HCT116 (cell line): ENCODE measurements at places on chromosomes 1 and 21.

DNA sequence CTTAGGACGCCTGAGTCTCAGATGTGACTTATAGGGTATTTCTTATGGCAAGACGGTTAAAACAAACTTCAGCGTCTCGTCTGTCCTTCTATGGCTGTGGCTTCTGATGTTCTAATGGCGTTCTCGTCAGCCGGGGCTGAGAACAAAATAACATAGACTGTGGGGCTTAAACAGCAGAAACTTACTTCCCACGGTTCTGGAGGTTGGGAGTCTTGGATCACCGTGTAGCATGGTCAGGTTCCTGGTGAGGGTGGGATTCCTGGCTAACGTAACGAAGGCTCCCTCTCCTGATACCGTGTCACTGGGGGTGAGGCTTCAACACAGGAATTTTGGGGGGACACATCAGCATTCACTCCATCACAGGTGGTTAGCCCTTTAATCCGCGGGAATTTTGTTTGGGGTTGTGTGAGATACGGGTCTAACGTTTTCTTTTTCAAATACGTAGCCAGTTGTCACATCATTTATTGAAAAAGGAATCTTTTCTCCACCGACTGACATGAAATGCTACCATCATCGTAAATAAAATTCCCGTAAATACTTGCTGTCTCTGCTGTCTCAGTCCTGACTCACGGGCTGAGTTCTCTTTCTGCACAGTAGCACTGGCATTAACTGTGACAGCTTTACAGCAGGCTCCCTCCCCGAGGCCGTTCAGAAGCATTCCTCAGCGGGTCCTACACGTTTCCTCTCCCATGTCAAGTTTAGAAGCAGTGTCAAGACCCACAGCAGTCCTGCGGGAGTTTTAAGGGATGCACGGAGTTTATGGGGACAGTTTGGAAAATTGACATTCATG lies 8.1 kb upstream of the POFUT2 start:
- H3K4me3 ChIP-seq, result no peak overlapping the region
- H3K27ac ChIP-seq, result no peak overlapping the region
- DNase-seq, result no peak
- H3K36me3 ChIP-seq, result no peaks in the 10 kb centered on the region
- H3K4me1 ChIP-seq, result peaks cover 17% of the 10 kb centered on the region

GRCh38 chr1:215900684-215901083 lies 333.6 kb downstream of the KCTD3 start:
- no peak for DNase-seq
- no peaks in the 10 kb centered on the region for H3K4me1 ChIP-seq
- H3K4me3 ChIP-seq, result no peak overlapping the region
- no peak overlapping the region for H3K27ac ChIP-seq

GRCh38 chr1:42957880-42958487 lies 684 bp downstream of the SLC2A1 start:
- H3K27ac ChIP-seq, result peak overlapping the region; percentile 86
- no peak for DNase-seq
- no peaks in the 10 kb centered on the region for H3K27me3 ChIP-seq

- 0 out of 2 replicates have a peak, but pooled peaks cover 2% of the 10 kb centered on the region for H3K4me1 ChIP-seq
- no peaks in the 10 kb centered on the region for H3K36me3 ChIP-seq
- no peak overlapping the region for H3K4me3 ChIP-seq
- H3K27ac ChIP-seq, result no peak overlapping the region
These were observed 150.3 kb downstream of the TIAM1 start for GRCh38 chr21:31193761-31194160.

DNA sequence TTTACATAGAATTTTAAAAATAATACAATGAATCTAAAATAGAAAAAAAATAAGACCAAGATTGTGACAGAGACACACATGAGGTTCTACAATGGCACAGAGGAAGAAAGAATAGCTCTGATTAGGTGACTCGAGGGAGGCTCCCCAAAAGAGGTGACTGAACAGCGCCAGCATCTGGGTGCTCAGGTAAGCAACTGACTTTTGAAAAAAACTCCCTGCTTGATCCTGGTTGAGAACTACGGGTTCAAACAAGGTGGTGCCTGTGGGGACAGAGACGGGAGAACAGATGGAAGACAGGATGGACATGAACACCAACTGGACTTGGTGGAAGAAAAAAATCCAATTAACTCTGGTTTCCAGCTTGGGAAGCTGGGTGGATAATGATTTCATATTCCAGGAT lies 22.5 kb downstream of the BATF3 start:
- H3K36me3 ChIP-seq, result no peaks in the 10 kb centered on the region
- H3K4me1 ChIP-seq, result no peaks in the 10 kb centered on the region
- no peaks in the 10 kb centered on the region for H3K27me3 ChIP-seq

DNA sequence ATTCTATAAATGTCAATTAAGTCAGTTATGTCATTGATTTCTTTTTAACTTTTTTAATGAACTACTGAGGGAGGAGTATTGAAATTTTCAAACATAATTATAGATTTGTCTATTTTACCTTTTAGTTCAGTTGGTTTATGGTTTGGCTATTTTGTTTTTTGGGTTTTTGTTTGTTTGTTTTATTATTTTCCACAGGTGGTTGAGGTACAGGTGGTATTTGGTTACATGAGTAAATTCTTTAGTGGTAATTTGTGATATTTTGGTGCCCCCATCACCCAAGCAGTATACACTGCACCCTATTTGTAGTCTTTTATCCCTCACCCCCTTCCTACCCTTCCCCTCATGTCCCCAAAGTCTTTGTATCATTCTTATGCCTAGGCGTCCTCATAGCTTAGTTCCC lies 9.5 kb downstream of the TDRD5 start:
- H3K4me1 ChIP-seq, result no peaks in the 10 kb centered on the region
- no peak overlapping the region for H3K27ac ChIP-seq
- no peak for DNase-seq
- no peaks in the 10 kb centered on the region for H3K36me3 ChIP-seq
- H3K27me3 ChIP-seq, result no peaks in the 10 kb centered on the region

- no peaks in the 10 kb centered on the region for H3K36me3 ChIP-seq
- no peak for DNase-seq
- H3K4me1 ChIP-seq, result no peaks in the 10 kb centered on the region
- no peaks in the 10 kb centered on the region for H3K27me3 ChIP-seq
These were observed 199.9 kb upstream of the FMN2 start for GRCh38 chr1:239891621-239892358.

DNA sequence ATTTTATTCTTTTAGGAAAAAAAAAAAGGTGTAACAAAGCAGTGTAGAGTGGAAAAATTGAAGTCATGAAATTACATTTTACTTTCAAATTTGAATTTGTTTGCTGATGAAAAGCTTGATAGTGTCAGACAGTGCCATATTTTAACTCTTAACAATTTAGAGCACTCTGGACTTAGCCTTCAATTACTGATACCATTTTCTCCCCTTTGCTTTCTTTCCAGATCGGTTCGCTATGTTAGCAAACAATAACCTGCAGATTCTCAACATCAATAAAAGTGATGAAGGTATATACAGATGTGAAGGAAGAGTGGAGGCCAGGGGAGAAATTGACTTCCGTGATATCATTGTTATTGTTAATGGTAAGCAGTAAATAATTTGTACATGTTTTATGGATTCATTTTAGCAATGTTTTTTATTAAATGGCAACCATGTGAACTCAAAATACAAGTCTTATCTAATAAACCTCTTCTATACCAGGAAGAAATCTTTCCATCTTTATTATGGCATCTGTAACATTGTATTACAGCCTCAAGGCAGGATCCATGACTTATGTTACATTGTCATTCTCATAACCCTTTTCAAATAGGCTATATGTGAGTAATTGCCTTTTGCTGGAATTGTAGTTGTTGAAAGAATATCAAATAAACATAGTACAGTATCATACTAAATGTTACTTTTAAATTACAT lies 293.8 kb downstream of the NCAM2 start:
- no peak for DNase-seq
- no peak overlapping the region for H3K4me3 ChIP-seq
- H3K36me3 ChIP-seq, result no peaks in the 10 kb centered on the region
- H3K4me1 ChIP-seq, result no peaks in the 10 kb centered on the region
- H3K27me3 ChIP-seq, result no peaks in the 10 kb centered on the region
- H3K27ac ChIP-seq, result no peak overlapping the region

GRCh38 chr1:19274636-19275035 lies 13.9 kb downstream of the AKR7A3 start:
- H3K36me3 ChIP-seq, result no peaks in the 10 kb centered on the region
- H3K27me3 ChIP-seq, result no peaks in the 10 kb centered on the region
- H3K27ac ChIP-seq, result no peak overlapping the region

- H3K36me3 ChIP-seq, result no peaks in the 10 kb centered on the region
- H3K4me3 ChIP-seq, result no peak overlapping the region
- DNase-seq, result no peak
- H3K27ac ChIP-seq, result no peak overlapping the region
These were observed 331.3 kb upstream of the PROX1 start for GRCh38 chr1:213656503-213656902.

DNA sequence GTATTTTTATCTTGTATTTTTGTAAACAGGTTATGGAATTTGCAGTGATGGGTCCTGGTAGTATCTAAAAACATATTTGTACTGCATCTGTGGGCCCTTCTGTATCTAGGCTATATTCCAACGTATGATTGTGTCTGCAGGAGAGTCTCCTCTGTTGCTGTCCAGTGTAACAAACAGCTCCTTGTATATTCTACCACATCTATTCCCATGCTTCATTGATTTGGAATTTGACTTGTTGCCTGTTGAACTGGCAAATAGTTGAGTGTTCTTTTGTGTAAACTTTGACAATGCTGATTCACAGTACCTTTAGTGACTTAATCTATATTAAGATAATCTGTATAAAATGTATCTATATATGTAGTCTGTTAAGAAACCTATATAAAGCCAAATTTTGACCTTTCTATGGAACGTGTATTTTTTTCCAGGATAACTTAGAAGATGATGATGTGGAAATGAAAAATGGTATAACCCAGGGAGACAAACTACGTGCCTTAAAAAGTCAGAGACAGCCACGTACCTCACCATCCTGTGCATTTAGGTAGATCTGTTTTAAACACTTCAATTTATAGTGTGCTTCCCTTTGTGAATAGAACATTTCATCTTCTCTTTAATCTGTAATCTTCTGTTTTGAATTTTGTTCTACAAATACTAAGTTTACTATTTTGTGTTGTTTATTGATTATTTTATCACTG lies 43.4 kb upstream of the GPR88 start:
- H3K36me3 ChIP-seq, result no peaks in the 10 kb centered on the region
- H3K4me1 ChIP-seq, result no peaks in the 10 kb centered on the region
- no peak for DNase-seq
- no peak overlapping the region for H3K27ac ChIP-seq

DNA sequence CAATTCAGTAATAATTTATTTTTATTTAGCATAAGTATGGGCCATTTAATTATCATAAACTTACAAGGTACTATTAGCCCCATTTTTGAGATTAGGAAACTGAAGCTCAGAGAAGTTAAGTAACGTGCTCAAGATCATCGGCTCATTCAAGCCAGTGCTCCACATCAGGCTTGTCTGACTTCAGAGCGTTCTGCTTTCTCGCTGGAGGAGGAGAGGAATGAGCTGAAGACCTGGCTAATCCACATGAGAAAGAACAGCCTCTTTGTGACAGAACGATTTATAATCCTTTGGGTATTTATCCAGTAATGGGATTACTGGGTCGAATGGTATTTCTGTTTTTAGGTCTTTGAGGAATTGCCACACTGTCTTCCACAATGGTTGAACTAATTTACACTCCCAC lies 39.7 kb downstream of the DDX20 start:
- H3K27me3 ChIP-seq, result peaks cover 40% of the 10 kb centered on the region
- H3K27ac ChIP-seq, result no peak overlapping the region
- no peak overlapping the region for H3K4me3 ChIP-seq

GRCh38 chr1:93601686-93602085 lies 80.0 kb downstream of the BCAR3 start:
- peaks cover 23% of the 10 kb centered on the region for H3K4me1 ChIP-seq
- no peak overlapping the region for H3K4me3 ChIP-seq
- no peak overlapping the region for H3K27ac ChIP-seq
- no peaks in the 10 kb centered on the region for H3K27me3 ChIP-seq
- H3K36me3 ChIP-seq, result no peaks in the 10 kb centered on the region
- DNase-seq, result no peak

DNA sequence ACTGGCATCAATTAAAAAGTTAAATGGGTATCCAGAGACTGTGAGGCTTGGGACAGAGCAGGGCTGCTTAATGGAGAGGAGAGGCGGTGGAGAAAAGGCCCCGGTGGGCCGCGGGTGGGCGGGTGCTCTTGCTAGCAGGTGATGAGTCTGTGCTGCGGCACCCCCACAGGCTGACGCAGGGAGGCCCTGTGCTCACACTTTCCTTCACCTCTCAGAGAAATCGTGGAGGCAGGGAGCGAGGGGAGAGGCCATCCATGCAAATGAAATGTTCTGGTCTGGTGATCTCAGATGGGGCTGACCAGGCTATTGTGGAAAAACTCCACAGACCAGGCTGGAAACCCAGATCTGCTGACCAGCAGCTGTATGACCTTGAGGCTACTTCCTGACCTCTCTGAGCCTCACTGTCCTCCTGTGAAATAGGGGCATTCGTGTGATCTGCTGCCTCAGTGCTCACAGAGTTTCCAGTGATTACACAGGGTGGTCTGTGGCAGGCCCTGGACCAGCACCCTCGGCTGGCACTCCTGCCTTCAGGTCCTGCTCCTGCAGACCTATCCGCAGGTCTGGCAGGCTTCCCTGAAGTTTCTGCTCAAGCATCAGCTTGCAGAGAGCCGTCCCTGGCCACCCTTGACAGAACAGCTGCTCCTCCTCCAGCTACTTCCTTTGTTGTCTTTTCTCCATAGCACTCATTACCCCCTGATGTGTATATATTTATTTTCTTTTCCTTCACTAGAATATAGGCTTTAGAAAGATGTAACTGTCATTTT lies 89.2 kb downstream of the BEND5 start:
- peaks cover 9% of the 10 kb centered on the region for H3K27me3 ChIP-seq
- H3K36me3 ChIP-seq, result no peaks in the 10 kb centered on the region
- DNase-seq, result no peak
- H3K27ac ChIP-seq, result no peak overlapping the region

GRCh38 chr21:42236693-42237092 lies 17.8 kb downstream of the ABCG1 start:
- DNase-seq, result no peak
- no peak overlapping the region for H3K27ac ChIP-seq
- no peaks in the 10 kb centered on the region for H3K36me3 ChIP-seq
- no peaks in the 10 kb centered on the region for H3K27me3 ChIP-seq
- no peak overlapping the region for H3K4me3 ChIP-seq

GRCh38 chr1:160205242-160206035 lies at the start of gene PEA15:
Gene PEA15 (plus strand): TSS chr1:160205384. CDS start chr1:160211545, 6,161 bp downstream.
- H3K36me3 ChIP-seq, result peaks cover 5% of the 10 kb centered on the region; the same call in 1 of the 2 replicates
- no peaks in the 10 kb centered on the region for H3K27me3 ChIP-seq
- peaks cover 20% of the 10 kb centered on the region for H3K4me1 ChIP-seq

GRCh38 chr1:8382608-8383505 lies 64.9 kb downstream of the SLC45A1 start:
- H3K4me3 ChIP-seq, result no peak overlapping the region
- H3K27ac ChIP-seq, result no peak overlapping the region
- H3K4me1 ChIP-seq, result no peaks in the 10 kb centered on the region
- no peaks in the 10 kb centered on the region for H3K36me3 ChIP-seq
- H3K27me3 ChIP-seq, result no peaks in the 10 kb centered on the region

- H3K27me3 ChIP-seq, result no peaks in the 10 kb centered on the region
- DNase-seq, result peak; percentile 85
- H3K4me3 ChIP-seq, result peak overlapping the region; percentile 14; the same call in 1 of the 2 replicates
- no peaks in the 10 kb centered on the region for H3K36me3 ChIP-seq
- H3K27ac ChIP-seq, result peak overlapping the region; percentile 99
- peaks cover 100% of the 10 kb centered on the region for H3K4me1 ChIP-seq
These were observed 239.1 kb upstream of the SGIP1 start for GRCh38 chr1:66294707-66295370.

- no peak overlapping the region for H3K27ac ChIP-seq
- no peak for DNase-seq
- no peaks in the 10 kb centered on the region for H3K36me3 ChIP-seq
- H3K4me3 ChIP-seq, result no peak overlapping the region
These were observed 35.6 kb downstream of the COL6A1 start for GRCh38 chr21:46017148-46017547.

GRCh38 chr1:246781212-246781611 lies 57.0 kb downstream of the SCCPDH start:
- no peak overlapping the region for H3K4me3 ChIP-seq
- no peaks in the 10 kb centered on the region for H3K4me1 ChIP-seq
- H3K36me3 ChIP-seq, result no peaks in the 10 kb centered on the region
- no peak overlapping the region for H3K27ac ChIP-seq
